ENCODE measurements at places on chromosomes 3 and 15. TPM values are rescaled to one million over a fixed set of nuclear protein-coding genes. Genes with fewer than 3 reads are reported as not detected.

DNA sequence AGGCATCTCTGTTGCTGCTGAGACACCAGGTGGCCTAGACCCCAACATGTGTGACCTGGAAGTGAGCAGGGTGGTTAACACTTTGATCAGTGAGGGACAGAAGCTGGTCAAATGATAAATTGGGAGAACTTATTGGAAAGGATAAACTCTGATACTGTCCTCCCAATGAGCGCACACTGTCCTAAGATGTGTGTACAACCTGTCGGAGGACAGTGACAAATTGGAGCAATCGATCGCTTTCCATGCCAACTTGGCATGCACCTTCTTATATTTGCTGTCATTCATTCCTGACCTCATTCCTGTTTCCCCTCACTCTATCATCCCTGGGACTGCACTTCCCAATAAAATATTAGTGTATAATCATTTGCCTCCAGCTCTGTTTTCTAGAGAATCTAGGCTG, 198.7 kb upstream of the PROK2 start:
- no peak for DNase-seq

DNA sequence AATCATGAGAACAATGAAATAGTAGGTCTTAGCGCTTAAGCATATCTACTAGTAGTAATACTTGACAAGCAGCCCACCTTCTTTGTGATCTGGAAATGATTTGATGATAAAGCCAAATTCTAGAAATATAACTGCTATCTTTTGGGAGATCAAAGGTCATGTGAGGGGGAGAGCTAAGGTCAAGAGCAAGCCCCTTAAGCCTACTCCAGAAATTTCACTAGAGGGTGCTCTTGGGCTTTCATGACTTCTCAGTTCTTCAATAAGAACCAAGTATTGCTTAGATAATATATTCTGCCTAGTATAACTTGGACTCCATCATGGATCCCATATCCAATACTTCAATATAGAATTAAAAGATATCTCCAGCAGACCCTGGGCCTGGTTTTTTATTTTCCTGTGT, 319.6 kb downstream of the ZBTB20 start:
- DNase-seq = no peak

DNA sequence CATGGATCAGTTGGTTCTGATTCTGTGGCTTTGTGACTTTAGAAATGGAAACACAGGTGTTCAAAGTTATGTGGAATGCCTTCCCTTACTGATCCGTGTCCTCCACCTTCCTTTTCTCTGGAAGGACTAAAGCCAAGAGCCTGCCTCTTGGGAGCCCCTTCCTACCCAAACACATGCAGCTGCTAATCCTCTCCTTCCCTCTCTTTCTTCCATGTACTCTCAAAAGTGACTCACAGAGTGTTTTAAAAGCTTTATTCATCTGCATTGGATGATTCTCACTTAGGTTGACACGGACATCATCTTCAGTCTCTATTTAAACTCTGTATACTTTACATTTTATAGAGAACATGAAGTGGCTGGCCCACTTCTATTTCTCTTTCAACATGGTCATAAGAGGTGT, 856.5 kb upstream of the ARPP21 start:
- DNase-seq = no peak

- DNase-seq = no peak
Observed at GRCh38 chr3:149586871-149587270, 71.0 kb downstream of the WWTR1 start.

GRCh38 chr3:171011109-171011872, 15.2 kb downstream of the SLC2A2 start:
- DNase-seq = no peak

GRCh38 chr3:10557781-10558373, 52.5 kb upstream of the ATP2B2 start:
- DNase-seq = peak; percentile 23

The GOLGA6A gene
- 3.3 TPM for total RNA-seq

The IMP3 gene
- 122 TPM for total RNA-seq

The EXOSC7 gene
- total RNA-seq = 94.5 TPM
